Stimulated activated CD4-positive, alpha-beta T cell treated with anti-CD3 and anti-CD28 coated beads, Interleukin-12 subunit alpha, Interleukin-12 subunit beta, amount 100 ng/mL, for 24 hours (primary cell): ENCODE measurements at places on chromosomes 5 and 9.

DNA sequence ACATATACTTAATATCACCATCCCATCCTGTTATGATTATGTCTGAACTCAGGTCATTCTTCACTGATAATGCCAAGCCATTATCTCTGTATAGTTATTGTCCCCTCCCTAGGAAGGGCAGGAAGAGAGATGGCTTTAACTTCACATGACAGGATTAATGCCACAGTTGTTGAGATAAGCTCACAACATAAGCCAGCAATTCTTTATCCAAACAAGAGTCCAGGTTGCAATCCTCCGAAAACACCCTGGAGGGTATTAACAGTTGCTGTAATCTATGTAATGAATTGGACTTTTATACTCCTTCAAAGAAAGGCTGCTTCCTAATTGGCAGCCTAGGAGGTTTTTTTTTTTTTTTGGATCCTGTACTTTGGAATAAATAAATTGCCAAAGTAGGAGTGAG, 779.4 kb downstream of the SEMA5A start:
- DNase-seq, result no peak

GRCh38 chr9:89610391-89610925, 5.6 kb downstream of the GADD45G start:
- no peak for DNase-seq

DNA sequence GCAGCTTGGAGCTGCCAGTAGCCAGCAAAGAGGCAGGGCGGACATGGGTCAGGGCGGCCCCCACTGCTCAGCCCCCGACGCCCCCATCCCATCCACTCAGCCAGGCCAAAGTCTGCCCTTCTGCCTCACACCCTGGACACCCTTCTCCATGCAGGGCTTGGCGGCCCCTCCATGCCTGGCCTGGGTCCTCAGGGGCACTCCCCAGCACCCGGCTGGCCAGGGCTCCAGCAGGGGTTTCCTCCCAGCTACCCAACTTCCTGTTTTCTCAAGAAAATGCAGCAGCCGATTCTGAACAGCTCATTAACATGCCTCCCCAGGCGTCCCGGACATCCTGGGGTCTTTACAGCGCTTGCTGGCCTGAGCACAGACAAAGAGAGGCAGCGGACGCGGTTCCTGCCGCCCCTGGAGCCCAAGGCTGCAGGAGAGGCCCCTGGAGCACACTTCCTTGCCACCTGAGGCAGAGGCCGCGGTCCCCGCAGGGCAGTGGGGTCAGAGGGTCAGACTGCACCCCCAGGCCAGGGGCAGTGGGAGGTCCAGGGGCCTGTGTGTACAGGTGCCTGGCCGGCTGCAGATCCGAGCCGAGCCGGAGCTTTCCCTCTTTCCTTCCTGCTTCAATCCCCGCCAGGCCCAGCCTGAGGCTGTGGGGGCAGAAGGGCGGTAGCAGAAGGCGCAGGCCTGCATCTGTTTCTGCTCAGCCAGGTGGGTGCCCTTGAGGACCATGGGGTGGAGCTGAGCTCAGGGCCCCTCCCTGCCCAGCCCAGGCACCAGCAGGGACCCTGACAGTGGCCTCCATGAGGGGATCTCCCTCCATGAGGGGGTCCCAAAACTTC, 18.7 kb upstream of the NRARP start:
- no peak for DNase-seq

GRCh38 chr5:147169901-147170300, 64.9 kb upstream of the STK32A start:
- no peak for DNase-seq

DNA sequence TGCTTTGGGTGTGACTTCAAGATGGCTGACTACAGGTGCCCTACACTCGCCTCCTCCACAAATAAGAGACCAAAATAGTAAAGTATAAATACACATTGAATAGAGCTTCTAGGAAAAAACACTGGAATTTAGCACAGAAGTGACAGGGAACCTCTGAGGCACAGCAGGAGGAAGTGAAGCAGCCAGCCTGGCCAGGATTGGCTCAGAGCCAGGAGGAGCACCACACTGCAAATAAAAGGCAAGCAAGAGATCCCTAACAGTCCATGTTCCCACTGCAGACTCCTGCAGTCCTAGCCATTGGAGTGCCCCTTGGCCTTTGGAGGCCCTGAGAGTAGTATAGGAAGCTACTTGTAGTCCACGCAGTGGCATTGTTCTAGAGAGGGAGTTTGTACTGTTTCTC, 186.7 kb upstream of the TLX3 start:
- no peak for DNase-seq
